ENCODE measurements at places on chromosomes 2 and 18.
A peak's percentile ranks its signal among the peaks of the same experiment; 100 is the strongest.

GRCh38 chr2:181655519-181655918 lies 1.4 kb downstream of the CERKL start:
- no peak for DNase-seq

- DNase-seq, result no peak
Measured at GRCh38 chr2:214839464-214839863, 30.0 kb upstream of the BARD1 start.

DNA sequence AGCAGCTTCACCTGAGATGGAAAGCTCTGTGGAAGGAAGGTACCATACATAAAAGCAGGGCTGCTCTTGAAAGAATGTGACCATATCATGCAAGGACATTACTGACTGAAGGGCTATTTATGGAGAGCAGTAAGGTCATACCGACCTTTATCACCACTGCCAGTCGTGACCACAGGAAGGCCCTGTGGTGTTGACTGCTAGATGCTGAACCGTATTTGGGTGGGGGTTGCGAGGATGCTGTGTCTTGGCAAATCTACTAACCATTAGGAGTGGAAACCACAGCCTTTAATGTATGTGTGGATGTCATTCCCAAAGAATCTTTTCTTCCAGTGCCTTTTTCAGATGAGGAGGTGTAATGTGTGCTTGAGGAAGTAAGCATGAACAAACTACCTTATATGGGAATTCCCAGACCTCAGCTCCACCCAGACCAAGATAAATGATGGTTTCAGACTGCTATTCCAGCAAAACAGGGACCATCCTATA lies 60.8 kb downstream of the LIMS1 start:
- no peak for DNase-seq

- DNase-seq, result no peak
Measured at GRCh38 chr18:37521510-37522465, 43.8 kb downstream of the CELF4 start.

DNA sequence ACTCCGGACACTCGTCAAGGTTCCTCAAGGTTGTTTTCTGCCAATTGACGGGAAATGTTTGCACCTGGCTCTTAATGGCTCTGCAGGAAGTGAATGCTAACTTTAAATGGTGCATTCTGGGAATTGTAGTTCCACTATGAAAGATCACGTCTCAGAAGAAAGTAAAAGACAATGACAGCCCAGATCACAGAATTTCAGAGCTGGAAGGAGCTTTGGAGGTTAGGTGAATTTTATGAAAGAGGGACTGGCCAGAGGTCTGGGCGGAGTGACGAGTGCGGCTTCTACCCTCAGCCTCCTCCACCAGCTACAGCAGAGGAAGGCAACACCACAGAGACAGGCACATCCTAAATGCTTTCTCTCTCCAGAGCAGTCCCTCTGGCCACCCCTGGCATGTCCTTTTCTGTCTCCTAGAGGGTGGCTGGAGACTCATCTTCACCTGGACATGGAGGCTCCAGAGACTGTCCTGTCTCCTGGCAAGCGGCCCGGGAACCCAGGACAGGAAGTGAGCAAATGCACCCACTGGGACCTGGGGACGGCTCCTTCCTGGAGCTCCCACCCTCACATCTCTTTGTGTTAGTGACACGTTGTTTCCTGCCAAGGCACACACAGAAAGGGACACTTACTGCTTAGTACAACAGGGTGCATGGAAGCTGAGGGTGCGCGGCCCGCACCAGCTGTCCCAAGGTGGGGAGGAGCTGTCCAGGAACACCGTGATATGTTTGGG lies 19.4 kb downstream of the THAP4 start:
- DNase-seq, result no peak

GRCh38 chr2:156901373-156902031 lies 356.0 kb upstream of the GALNT5 start:
- no peak for DNase-seq

GRCh38 chr18:13231151-13231550 lies 12.6 kb downstream of the LDLRAD4 start:
- no peak for DNase-seq

GRCh38 chr2:223853425-223853837 lies 16.0 kb upstream of the AP1S3 start:
- no peak for DNase-seq

GRCh38 chr2:221267773-221268425 lies 304.2 kb downstream of the EPHA4 start:
- no peak for DNase-seq

DNA sequence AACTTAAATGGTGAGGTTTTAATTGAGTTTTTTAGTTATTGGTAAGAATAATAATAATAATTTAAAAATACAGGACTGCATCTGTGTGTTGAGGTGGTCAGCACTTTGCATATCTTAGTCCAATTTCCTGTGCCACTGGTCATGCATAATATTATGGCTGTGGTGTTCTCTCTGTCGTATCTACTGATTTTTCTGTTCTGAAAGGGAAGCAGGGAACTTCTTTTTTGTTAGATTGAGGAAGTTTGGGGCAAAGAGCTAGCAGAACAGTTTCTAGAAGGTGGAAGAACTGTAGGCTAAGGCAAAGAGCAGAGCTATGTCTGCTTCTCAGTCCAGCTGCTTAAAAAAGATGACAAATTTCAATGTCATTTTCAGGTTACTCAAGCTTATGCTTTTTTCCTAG lies 74.3 kb downstream of the XRCC5 start:
- no peak for DNase-seq

- DNase-seq, result no peak
Measured at GRCh38 chr2:230472621-230473018, 56.6 kb downstream of the SP100 start.

DNA sequence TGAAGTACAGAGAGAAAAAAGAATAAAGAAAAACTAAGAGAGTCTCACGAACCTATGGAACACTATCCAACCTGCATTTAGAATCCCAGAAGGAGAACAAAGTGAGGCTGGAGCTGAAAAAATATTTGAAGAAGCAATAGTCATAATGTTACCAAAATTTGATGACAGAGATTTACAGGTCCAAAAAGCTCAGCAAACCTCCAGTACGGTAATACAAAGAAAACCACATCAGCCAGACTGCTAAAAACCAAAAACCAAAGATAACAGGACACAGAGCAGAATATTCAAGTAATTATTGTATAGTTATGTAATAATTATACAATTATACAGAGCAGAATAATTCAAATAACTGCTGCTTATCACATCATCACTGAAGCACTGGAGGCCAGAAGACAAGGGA lies 23.7 kb downstream of the ATL2 start:
- no peak for DNase-seq

DNA sequence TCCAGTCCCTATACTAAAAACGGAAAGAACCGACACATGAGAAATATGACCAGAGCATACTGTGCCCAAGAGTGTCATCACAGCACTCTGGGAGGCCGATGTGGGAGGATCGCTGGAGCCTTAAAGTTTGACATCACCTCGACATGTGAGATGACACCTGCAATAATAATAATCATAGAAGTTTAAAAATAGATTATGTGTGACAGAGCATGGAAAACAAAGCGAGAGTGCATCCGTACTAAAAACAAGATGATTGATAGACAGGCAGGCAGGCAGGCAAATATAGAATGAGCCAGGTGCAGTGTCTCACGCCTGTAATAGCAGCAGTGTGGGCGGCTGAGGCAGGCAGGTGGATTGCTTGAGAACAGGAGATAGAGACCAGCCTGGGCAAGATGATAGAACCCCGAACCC lies 114.8 kb upstream of the ANKRD30BL start:
- DNase-seq, result no peak

GRCh38 chr18:12310762-12311161 lies 2.7 kb downstream of the TUBB6 start:
- DNase-seq, result no peak

GRCh38 chr2:224956706-224957105 lies 85.6 kb downstream of the DOCK10 start:
- DNase-seq, result no peak

GRCh38 chr18:34787931-34788532 lies 77.9 kb downstream of the DTNA start:
- peak; percentile 28 for DNase-seq

GRCh38 chr2:64711252-64711800 lies 57.6 kb upstream of the SERTAD2 start:
- DNase-seq, result no peak

- no peak for DNase-seq
Measured at GRCh38 chr2:44389895-44390294, 28.1 kb downstream of the CAMKMT start.

DNA sequence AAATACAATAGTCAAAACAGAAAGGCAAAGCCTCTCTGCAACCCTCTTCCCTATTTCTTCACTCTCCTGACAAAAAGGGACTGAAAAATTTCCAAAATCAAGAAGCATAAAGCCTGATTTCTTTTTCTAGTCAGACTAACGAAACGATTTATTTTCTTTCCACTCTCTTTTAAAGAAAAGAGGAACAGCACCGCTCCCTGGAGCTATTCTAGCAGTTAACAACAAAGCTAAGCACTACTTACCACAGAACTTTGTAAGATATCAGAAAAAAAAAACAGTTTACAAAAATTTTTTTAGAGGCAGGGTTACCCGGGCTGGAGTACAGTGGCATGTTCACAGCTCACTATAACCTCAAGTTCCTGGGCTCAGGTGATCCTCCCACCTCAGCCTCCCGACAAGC lies 14.4 kb upstream of the FHL2 start:
- DNase-seq, result no peak

DNA sequence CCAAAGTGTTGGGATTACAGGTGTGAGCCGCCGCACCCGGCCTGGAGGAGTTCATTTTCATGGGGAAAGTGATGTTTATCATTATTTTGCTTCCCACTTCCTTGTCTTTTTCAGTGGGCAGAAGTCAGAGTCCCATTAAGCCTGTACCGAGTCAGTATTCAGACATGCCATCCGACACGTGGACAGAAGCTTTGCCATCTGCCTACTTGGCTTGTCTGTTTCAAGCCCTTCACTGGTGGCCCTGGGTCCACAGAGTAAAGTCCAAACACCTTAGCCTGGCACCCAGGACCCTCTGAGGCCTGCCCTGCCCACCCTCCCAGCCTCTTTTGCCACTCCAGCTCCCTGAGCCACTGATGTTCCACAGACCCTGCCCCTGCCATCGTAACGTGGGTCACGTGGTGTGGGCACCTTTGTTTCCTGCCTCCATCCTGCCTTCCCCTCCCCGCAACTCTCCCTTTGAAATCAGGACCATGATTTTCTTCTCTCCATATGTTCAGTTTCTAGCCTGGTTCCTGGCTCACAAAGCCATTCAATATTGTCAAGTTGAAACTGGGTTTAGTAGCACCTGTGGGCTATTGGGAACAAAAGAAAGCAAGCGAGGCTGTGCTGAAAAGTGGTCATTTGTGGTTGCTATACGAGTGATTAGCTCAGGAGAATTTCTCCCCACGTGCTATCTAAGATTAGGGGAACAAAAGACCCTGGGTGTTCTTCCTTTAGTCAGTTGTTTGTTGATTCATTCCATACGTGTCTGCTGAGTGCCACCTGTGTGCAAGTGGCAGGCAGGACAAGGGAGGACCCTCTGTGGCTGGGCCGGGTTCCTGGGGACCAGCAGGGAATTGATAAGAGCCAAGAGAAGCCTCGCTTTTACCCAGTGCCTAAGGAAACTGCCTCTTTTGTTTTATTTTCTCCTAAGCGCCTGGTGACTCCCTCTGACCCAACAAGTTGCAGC lies 5.1 kb upstream of the ODC1 start:
- DNase-seq, result no peak

GRCh38 chr2:55419233-55419678 lies 400 bp downstream of the CCDC88A start:
- no peak for DNase-seq

DNA sequence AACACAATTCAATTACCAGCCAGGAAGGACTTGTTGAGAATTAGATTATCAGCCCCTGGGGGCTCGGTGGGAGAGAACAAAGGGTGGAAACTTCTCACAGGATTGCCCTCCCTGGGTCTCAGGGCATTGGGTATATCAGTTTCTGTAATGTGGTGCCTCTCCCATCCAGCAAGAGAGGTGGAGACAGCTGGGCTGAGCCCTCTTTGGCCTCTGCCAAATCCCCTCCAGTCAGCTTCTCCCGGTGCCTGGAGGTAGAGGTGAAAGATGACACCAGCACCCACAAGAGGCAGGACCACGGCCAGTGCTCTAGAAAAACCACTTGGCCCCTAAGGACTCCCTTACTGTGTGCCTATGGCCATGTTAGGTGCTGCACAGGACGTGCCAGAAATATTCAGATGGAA lies 179.7 kb downstream of the HAUS1 start:
- DNase-seq, result no peak

- no peak for DNase-seq
Measured at GRCh38 chr2:100707016-100707947, 112.7 kb upstream of the NPAS2 start.
